Progenitor cell of endocrine pancreas (in vitro differentiated cells): ENCODE measurements at places on chromosomes 5 and 9. TPM values are rescaled to one million over a fixed set of nuclear protein-coding genes. Genes with fewer than 3 reads are reported as not detected.

Gene SGCD
- 5.5 and 5.9 TPM in 2 replicates for total RNA-seq

Gene CNTNAP3B
- 7.0 and 7.4 TPM in 2 replicates for total RNA-seq

Gene PCDHA11
- total RNA-seq, result 10.0 and 10.5 TPM in 2 replicates

Gene RNF180
- total RNA-seq, result 10.9 and 11.2 TPM in 2 replicates

Gene NSD1
- total RNA-seq, result 168 and 178 TPM in 2 replicates

Gene OBP2B
- not detected in 2 replicates for total RNA-seq

Gene COL15A1
- total RNA-seq, result not detected in 2 replicates

Gene PDZD2
- 2.4 and 3.1 TPM in 2 replicates for total RNA-seq

Gene CCNO
- 0.19 TPM in 1 of 2 replicates, not detected in the other for total RNA-seq

Gene PCDHGB4
- 16.1 and 17.0 TPM in 2 replicates for total RNA-seq

DNA sequence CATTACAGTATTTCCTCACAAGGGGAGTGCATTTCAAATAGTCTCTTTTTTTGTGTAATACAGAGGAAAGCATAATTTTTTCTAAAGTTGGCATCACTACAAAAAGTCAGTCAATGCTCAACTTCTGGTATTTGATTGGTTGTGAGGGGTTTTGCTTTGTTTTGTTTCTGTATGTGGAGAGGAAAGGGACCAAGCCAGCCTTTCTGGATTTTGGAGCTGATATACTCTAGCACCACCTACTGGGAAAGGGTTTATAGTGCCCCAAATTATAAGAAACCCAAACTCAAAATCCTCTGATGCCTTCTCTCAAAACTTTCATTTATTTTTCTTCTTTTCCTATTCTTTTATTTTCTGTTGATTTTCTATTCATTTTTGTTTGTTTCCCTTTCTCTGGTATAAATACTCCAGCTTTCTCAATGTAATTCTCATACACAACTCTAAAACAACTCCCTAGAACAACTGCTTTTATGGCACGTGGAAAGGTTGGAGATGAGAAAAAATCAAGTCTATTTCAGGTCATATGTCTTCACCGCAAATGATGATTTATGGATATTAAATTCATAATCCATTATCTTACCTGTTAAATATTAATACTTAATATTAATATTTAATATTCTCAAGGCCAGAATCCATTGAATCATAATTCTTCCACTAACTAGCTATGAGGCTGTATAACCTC lies 69.5 kb upstream of the ANXA1 start:
- DNase-seq, result no peak
- H3K27ac ChIP-seq, result no peak overlapping the region
- H3K36me3 ChIP-seq, result no peaks in the 10 kb centered on the region

GRCh38 chr5:37971483-37972024 lies 131.7 kb upstream of the GDNF start:
- H3K27me3 ChIP-seq, result no peaks in the 10 kb centered on the region
- H3K27ac ChIP-seq, result no peak overlapping the region
- H3K4me3 ChIP-seq, result no peak overlapping the region
- no peak for DNase-seq
- no peaks in the 10 kb centered on the region for H3K4me1 ChIP-seq
- no peaks in the 10 kb centered on the region for H3K36me3 ChIP-seq

- H3K27ac ChIP-seq, result no peak overlapping the region
- peaks cover 14% of the 10 kb centered on the region for H3K4me1 ChIP-seq
- no peak for DNase-seq
- H3K36me3 ChIP-seq, result no peaks in the 10 kb centered on the region
Observed at GRCh38 chr9:36959681-36960574, 74.1 kb downstream of the PAX5 start.

GRCh38 chr5:118722122-118723020 lies 266.0 kb downstream of the DTWD2 start:
- H3K27me3 ChIP-seq, result no peaks in the 10 kb centered on the region
- no peaks in the 10 kb centered on the region for H3K36me3 ChIP-seq
- no peak for DNase-seq
- H3K4me3 ChIP-seq, result no peak overlapping the region
- H3K4me1 ChIP-seq, result peaks cover 2% of the 10 kb centered on the region
- no peak overlapping the region for H3K27ac ChIP-seq

DNA sequence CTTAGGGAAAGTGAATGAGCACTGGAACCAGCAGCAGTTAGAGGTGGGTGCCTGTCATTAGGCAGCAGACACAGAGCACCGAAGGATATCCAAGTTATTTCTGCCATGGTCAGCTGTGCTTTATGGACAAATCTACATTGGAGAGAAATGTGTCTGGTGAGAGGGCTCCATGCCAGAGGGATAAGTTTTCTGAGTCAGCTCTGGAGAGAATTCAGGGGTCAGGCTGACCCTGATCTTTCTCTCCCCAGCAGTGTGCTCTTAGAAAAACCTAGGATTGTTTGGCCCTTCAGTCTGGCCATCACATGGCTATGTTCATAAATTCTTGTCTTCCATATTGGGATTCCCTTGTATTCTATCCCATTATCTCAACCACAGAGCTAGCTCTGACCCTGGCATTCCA lies 8.9 kb upstream of the IL17B start:
- H3K27ac ChIP-seq, result no peak overlapping the region
- no peaks in the 10 kb centered on the region for H3K36me3 ChIP-seq
- no peak for DNase-seq
- H3K4me3 ChIP-seq, result no peak overlapping the region
- H3K27me3 ChIP-seq, result no peaks in the 10 kb centered on the region

DNA sequence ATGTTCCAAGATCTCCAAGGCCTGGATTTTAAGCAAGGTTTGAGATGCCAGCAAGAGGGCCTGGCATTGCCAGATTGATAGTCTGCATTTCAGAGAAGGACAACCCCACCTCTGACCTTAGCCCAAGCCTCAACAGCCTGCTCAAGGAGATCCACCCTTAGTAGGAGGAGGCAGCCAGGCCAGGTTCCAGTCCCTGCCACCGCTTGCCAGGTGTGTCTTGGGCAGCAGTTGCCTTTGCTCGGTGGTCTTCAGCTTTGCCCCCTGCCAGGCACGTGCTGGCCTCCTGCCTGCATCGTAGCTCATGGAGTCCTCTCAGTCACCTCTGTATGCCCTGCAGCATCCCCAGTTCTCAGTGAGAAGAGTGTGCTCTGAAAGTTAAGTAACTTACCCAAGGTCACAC lies 134.2 kb downstream of the KCNIP1 start:
- H3K27ac ChIP-seq, result no peak overlapping the region
- no peaks in the 10 kb centered on the region for H3K36me3 ChIP-seq
- peaks cover 9% of the 10 kb centered on the region for H3K4me1 ChIP-seq
- no peak for DNase-seq

GRCh38 chr5:124795829-124796228 lies 49.4 kb upstream of the ZNF608 start:
- no peak overlapping the region for H3K27ac ChIP-seq
- no peak for DNase-seq
- no peaks in the 10 kb centered on the region for H3K36me3 ChIP-seq
- peaks cover 17% of the 10 kb centered on the region for H3K4me1 ChIP-seq

DNA sequence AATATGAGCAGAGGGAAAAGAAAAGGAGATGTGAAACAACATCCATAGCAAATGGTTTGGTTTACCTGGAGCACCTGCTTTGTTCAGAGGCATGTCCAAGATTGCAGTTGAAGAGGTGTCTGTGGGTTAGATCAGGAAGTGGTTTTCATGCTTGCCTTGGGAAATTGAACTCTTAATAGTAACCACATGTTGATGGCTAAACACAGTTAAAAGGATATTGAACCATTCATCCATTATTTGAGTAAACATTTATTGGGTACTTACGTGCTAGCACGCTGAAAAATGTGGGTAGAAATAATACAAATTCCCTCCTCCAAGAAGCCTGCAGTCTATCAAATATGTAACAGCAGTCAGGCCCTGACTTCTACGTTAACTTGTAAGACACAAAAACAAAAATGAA lies 235.7 kb upstream of the TNC start:
- no peak for DNase-seq
- no peaks in the 10 kb centered on the region for H3K36me3 ChIP-seq
- H3K27me3 ChIP-seq, result peaks cover 6% of the 10 kb centered on the region
- peaks cover 7% of the 10 kb centered on the region for H3K4me1 ChIP-seq

DNA sequence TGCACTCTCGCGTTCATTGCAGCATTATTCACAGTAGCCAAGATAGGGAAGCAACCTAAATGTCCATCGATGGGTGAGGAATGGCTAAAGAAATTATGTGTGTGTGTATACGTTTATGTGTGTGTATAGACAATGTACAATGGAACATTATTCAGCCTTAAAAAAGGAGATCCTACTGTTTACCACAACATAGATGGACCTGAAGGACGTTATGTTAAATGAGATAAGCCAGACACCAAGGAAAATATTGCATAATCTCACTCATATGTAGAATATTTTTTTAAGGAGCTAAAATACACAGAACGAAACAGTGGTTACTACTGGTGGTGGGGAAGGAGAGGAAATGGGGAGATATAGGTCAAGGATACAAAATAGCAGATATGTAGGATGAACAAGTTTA lies 2.4 kb downstream of the KIF2A start:
- H3K27ac ChIP-seq, result no peak overlapping the region
- no peaks in the 10 kb centered on the region for H3K27me3 ChIP-seq
- peaks cover 29% of the 10 kb centered on the region for H3K4me1 ChIP-seq
- no peak for DNase-seq
- H3K4me3 ChIP-seq, result peak overlapping the region; percentile 98

- peaks cover 4% of the 10 kb centered on the region for H3K4me1 ChIP-seq
- DNase-seq, result no peak
- no peaks in the 10 kb centered on the region for H3K36me3 ChIP-seq
- H3K27ac ChIP-seq, result peak overlapping the region; percentile 27
Observed at GRCh38 chr5:171523781-171524180, 104.3 kb downstream of the FGF18 start.

DNA sequence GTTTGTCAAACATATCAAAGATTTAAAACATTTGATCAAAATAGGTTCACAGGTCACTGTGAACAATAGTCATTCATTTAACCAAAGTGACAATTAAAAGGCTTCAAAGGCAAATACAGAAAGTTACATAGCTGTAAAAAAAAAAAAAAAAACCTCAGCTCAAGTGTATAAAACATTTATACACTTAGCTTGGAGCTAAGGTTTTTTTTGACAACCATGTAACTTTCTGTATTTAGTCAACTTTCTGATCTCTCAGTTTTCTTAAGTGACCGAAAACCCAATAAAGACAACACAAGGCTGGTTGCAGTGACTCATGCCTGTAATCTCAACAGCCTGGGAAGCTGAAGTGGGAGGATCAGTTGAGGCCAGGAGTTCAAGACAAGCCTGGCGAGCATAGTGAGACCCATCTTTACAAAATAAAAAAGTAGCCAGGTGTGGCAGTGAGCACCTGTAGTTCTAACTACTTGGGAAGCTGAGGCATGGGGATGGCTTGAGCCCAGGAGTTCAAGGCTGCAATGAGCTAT lies 16.4 kb upstream of the UBTD2 start:
- H3K27ac ChIP-seq, result no peak overlapping the region
- no peak overlapping the region for H3K4me3 ChIP-seq
- no peaks in the 10 kb centered on the region for H3K36me3 ChIP-seq

GRCh38 chr9:87372356-87372851 lies 125.3 kb upstream of the DAPK1 start:
- H3K4me3 ChIP-seq, result no peak overlapping the region
- no peaks in the 10 kb centered on the region for H3K27me3 ChIP-seq
- peaks cover 30% of the 10 kb centered on the region for H3K4me1 ChIP-seq
- no peaks in the 10 kb centered on the region for H3K36me3 ChIP-seq
- DNase-seq, result no peak

GRCh38 chr5:71905834-71906711 lies 187.0 kb downstream of the CARTPT start:
- no peaks in the 10 kb centered on the region for H3K27me3 ChIP-seq
- H3K4me3 ChIP-seq, result no peak overlapping the region
- H3K36me3 ChIP-seq, result no peaks in the 10 kb centered on the region
- H3K27ac ChIP-seq, result peak overlapping the region; percentile 7

- peak overlapping the region; percentile 94 for H3K27ac ChIP-seq
- no peaks in the 10 kb centered on the region for H3K27me3 ChIP-seq
- no peak for DNase-seq
- no peak overlapping the region for H3K4me3 ChIP-seq
Observed at GRCh38 chr5:67166460-67167285, 29.9 kb downstream of the CD180 start.

DNA sequence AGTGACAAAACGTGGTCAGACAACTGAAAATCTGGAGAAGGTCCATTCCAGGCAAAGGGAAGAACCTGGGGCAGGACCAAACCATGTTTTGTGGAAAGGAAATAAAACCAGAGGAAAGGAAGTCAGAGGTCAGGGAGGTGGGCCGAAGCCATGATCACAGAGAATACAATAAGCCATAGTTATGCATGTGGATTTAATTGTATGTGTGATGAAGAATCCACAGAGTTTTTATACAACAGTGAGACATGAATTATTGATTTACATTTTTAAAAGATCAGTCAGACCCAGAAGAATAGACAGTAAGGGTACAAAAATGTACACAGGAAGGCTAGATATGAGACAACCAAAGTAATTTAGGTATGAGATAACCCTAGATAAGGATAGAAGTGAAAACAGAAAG lies 20.8 kb downstream of the TTC33 start:
- H3K4me1 ChIP-seq, result peaks cover 32% of the 10 kb centered on the region
- H3K4me3 ChIP-seq, result peak overlapping the region; percentile 4
- no peak for DNase-seq
- H3K27me3 ChIP-seq, result no peaks in the 10 kb centered on the region
- peaks cover 23% of the 10 kb centered on the region for H3K36me3 ChIP-seq

GRCh38 chr9:89706086-89706485 lies 101.3 kb downstream of the GADD45G start:
- H3K4me1 ChIP-seq, result peaks cover 7% of the 10 kb centered on the region
- no peak for DNase-seq
- peaks cover 51% of the 10 kb centered on the region for H3K27me3 ChIP-seq
- no peak overlapping the region for H3K4me3 ChIP-seq

DNA sequence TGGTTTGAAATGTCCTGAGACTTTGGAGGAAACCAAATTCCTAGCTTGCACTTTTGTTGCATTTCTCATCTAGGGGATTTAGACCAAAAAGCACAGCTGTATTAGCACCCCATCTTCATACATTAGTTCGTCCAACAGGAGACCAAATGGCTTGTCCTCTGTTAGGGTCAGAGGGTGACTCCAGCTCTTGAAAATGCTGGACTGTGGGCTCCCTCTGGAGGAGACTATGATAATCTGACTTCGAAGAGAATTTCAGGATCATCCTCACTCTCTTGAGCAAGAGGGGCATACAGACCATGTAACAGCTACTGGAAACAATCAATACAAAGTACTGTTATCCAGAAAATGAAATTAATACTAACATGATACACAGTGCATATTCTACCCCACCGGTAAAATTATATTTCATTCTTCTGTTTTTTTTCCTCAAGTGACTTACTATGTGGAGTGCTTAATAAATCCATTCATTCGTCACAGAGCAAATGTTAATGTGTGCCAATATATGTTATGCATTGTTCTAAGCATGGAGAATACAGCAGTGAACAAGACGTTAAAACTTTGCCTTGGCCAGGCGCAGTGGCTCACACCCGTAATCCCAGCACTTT lies 63.7 kb upstream of the PPP2CA start:
- no peaks in the 10 kb centered on the region for H3K4me1 ChIP-seq
- H3K27me3 ChIP-seq, result no peaks in the 10 kb centered on the region
- DNase-seq, result peak; percentile 30
- no peak overlapping the region for H3K27ac ChIP-seq
